ENCODE measurements at places on chromosomes 11 and 22. TPM values are rescaled to one million over a fixed set of nuclear protein-coding genes. Genes with fewer than 3 reads are reported as not detected.

- H3K4me1 ChIP-seq, result peaks cover 6% of the 10 kb centered on the region
- peaks cover 40% of the 10 kb centered on the region for H3K36me3 ChIP-seq
- DNase-seq, result no peak
- no peak overlapping the region for H3K4me3 ChIP-seq
- no peaks in the 10 kb centered on the region for H3K27me3 ChIP-seq
Measured at GRCh38 chr11:28132548-28132947, 24.4 kb downstream of the METTL15 start.

DNA sequence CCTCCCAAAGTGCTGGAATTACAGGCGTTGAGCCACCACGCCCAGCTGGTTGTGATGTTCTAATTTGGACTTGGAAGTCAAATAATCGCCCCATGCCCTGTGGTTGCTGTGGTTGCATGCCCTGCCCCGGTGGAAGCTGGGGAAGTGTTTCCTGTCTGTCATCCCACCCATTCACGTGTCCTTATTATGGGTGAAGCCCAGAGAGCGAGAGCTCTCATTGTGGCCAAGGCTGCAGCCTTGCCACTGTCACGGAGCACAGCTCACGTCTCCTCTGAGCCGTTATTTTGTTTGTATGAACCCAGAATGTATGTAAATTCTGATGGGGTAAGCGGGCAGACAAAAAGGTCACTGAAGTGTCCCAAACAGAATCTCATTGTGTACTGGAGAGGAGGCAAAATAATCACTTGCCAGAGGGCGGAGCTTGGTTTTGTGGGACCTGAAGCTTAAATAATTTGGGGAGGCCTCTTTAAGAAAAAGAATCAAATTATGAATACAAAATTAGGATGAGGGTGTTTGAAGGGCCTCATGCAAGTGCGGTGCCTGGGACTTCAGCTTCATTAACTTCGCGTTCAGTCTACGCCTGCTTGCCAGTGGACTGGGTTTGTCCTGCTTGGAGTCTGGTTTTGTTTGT, 25.8 kb upstream of the TREH start:
- H3K4me3 ChIP-seq, result no peak overlapping the region
- H3K27ac ChIP-seq, result no peak overlapping the region
- no peaks in the 10 kb centered on the region for H3K36me3 ChIP-seq
- no peaks in the 10 kb centered on the region for H3K4me1 ChIP-seq
- no peaks in the 10 kb centered on the region for H3K27me3 ChIP-seq

CD3G gene
- 0.20 TPM for total RNA-seq

DNA sequence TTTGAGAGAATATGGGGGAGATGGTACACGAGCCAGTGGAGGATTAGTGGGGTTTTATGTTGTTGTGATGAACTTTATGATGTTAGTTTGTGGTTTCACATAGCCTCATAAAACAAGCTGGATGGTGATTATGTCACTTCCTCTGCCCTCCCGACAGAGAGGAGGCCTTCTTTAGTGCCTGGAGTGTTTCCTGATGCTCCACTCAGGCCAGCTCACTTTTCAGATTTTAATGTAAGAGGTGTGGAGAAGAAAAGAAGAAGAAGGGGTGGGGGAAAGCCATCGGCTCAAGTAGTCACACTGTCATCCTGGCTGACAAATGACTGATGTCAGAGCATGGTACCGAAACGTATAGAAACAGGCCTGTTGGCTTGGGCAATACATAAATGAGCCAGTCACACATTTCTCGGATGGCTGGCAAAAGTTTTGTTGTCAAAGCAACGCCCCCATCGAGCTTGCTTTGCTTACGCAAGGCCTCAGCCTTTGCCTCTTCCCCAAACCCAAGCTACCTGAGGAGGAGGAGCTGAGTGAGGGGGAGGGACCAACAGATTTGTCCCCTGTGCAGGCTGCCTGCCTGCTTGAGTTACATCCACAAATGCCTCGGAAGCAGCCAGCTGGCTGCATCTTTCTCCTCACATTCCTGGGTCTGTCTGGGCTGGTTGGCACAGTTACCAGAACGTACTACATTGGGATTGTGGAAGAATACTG, at the start of gene HEPHL1:
Gene HEPHL1 (plus strand): TSS at position 578 of the 705 bp plus-strand sequence. CDS start 15 bp downstream, at position 593.
- H3K4me3 ChIP-seq, result no peak within 1 kb of the TSS
- no peaks in the 10 kb centered on the region for H3K27me3 ChIP-seq
- H3K4me1 ChIP-seq, result no peaks in the 10 kb centered on the region
- H3K36me3 ChIP-seq, result no peaks in the 10 kb centered on the region
- no peak for DNase-seq

DNA sequence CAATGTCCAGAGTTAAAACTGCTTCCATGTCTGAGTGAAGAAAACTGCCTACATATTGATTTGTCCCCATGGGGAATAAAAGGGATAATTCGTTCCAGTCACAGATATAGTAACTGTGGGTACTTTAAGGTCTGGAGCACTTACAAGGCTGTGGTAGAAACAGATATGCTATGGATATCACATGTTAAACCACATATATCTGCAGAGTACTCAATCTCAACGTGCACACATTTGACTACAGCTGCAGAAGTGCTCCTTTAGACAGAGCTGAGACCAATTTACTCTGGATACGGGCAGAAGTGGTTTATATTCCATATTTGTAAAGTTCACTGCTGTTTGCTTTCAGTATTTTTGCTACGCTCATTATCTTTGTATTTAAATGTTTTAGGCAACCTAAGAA, 9.7 kb upstream of the MS4A2 start:
- H3K27me3 ChIP-seq, result no peaks in the 10 kb centered on the region
- H3K4me3 ChIP-seq, result no peak overlapping the region
- no peak overlapping the region for H3K27ac ChIP-seq
- DNase-seq, result no peak
- no peaks in the 10 kb centered on the region for H3K36me3 ChIP-seq

DNA sequence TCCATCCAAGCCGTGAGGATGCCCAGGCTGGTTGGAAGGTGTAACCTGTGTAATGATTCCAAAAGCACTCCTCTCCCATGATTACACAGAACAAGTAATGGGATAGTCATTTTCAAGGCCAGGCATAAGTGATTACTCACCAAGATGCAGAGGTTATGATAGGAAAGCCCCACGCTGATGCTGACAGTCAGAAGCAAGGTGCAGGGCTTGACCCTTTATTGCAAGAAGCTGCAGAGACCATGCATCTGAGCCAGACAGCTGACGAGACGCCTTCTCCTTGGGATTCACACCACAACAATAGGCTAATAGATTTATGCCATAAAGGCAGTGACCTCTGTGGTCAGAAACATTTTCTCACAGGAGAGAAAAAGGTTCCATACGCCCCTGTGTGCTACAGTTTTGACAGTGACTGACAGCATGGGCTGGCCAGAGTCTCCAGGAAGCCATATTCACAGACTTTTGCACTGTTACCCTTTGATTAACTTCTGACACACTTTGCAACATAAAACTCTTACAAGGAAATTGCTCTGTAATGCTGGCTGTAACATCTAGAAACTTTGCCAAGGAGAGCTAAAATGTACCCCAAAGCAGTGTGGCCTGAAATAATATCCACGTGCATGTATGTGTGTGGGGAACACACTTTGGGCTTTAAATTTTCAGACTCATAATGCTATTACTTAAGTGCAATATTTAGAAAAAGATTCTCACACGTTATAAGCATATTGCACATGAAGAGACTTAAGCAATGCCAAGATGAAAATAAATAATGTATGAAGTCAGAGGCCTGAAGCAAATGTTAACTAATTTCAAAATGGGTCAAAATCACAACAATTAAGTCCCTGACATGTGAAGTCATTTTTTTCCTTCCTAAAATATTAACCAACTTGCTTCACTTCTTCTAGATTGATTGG, 1079.0 kb upstream of the TENM4 start:
- no peaks in the 10 kb centered on the region for H3K27me3 ChIP-seq
- no peak overlapping the region for H3K27ac ChIP-seq
- no peak for DNase-seq
- no peak overlapping the region for H3K4me3 ChIP-seq
- H3K36me3 ChIP-seq, result no peaks in the 10 kb centered on the region
- H3K4me1 ChIP-seq, result no peaks in the 10 kb centered on the region

DERL3 gene
- total RNA-seq, result not detected

MS4A8 gene
- 0.17 TPM for total RNA-seq

DNA sequence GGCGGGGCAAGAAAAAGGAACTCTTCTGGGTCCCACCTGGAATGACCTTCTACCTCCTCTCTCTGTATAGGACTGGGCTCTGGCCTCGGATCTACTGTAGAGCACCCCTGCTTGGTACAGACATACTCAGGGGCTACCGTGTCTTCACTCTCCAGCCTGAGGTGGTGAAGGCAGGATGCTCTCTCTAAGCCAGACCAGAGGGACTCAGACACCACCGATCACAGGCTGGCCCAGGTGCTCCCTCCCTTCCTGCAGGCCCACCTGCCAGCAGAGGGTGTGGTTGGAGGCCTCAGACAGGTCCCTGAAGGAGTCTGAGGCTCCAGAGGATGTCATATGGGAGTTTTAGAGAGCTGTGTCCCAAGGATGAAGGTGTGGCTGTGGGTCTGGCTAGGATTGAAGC, 4.1 kb downstream of the NHERF4 start:
- DNase-seq, result no peak
- no peaks in the 10 kb centered on the region for H3K27me3 ChIP-seq
- H3K27ac ChIP-seq, result no peak overlapping the region
- no peaks in the 10 kb centered on the region for H3K36me3 ChIP-seq

FOLR2 gene
- not detected for total RNA-seq

PATE3 gene
- total RNA-seq, result not detected

DNA sequence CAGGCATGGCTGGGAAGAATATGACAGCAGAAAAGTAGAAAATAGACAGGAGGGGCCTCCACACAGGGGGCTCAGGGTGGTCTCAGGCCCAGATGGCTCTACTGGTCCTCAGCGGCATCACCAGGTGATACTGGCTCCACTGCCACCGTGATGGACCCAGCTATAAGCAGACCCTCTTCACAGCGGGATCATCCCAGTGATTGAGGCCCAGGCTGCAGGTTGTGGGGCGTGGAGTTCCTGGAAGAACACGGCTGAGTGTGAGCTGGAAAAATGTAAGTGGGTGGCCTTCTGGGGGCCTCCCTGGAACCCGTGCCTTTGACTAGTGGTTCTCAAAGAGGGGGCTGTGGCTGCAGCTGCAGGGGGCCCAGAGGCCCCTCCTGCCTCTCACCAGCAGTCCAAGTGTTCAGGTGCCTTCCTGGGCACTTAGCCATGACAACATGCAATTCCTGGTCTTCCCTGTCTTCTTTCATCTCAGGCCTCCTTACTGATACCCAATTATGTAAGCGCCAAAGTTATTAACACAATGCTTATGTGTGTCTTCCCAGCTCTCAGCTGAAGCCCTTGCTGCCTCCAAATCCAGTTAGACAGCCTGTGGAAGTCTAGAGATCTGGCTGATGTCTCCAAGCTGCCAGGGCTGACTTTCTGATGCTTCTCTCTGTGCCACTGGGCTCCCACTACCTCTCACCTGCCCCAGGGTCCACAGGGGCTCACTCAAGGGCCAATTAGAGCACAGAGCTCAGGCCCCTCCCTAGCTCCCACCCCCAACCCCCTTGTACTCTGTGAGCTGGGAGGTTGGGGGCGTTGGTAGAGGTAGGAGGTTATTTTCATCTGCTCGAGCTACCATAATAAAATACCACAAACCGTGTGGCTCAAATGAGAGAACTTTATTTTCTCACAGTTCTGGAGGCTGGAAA, 110.1 kb upstream of the LMO1 start:
- H3K4me1 ChIP-seq, result no peaks in the 10 kb centered on the region
- H3K27me3 ChIP-seq, result no peaks in the 10 kb centered on the region
- no peak for DNase-seq

All from HCT116 (cell line).